ENCODE measurements at places on chromosomes 7 and 10.

GRCh38 chr7:23333671-23334246 is 34.6 kb downstream of the MALSU1 start:
- no peak for DNase-seq

- DNase-seq: no peak
Measured at GRCh38 chr10:118310822-118311221, 31.3 kb downstream of the FAM204A start.

- no peak for DNase-seq
Measured at GRCh38 chr10:17792991-17793390, 16.2 kb upstream of the MRC1 start.

DNA sequence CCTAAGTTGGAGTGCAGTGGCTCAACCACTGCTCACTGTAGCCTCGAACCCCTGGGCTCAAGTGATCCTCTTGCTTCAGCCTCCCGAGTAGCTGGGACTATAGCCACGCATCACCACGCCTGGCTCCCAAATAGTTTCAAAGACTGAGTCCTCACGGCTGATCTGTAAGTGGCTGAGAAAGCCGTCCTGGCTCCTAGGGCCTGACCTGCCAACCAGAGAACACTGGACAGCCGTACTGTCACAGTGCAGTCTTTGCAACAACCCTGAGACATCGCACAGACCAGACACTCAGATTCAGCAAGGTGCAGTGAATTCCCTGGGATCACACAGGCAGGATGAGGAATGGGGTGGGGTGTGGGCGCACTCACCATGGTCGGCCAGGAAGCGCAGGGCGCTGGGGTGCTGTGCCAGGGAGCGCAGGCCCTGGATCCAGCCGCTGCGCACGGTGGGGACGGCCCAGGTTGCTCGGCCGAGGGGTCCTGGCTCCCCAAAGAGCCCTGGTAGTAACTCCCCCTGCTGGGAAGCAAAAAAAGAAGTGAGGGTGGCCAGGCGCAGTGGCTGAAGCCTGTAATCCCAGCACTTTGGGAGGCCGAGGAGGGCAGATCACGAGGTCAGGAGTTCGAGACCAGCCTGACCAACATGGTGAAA is 10.7 kb downstream of the BRAT1 start:
- DNase-seq: no peak

DNA sequence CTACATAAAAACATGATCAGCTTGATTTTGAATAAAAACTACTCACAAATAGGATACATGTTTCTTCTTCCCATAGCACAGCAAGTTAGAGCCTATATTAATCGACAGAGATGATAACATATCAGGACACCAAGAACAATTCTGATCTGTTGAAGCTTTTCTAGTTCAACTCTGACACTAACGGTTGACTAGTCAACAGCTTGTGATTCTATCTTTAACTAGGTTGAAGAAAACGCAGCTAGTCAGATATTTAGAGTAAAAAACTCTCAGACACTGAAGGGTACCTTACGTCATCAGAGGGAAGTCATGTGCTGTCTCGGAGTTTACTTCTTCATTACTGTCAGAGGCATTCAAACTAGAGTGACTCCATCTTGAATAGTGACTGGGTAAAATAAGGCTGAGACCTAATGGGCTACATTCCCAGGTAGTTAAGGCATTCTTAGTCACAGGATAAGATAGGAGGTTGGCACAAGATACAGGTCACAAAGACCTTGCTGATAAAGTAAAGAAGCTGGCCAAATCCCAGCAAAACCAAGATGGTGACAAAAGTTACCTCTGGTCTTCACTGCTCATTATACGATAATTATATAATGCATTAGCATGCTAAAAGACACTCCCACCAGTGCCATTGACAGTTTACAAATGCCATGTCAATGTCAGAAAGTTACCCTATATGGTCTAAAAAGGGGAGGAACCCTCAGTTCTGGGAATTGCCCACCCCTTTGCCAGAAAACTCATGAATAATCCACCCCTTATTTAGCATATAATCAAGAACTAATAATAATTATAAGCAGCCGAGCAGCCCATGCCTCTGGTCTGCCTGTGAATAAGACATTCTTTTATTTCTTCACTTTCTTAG is 21.3 kb downstream of the CCDC71L start:
- no peak for DNase-seq

DNA sequence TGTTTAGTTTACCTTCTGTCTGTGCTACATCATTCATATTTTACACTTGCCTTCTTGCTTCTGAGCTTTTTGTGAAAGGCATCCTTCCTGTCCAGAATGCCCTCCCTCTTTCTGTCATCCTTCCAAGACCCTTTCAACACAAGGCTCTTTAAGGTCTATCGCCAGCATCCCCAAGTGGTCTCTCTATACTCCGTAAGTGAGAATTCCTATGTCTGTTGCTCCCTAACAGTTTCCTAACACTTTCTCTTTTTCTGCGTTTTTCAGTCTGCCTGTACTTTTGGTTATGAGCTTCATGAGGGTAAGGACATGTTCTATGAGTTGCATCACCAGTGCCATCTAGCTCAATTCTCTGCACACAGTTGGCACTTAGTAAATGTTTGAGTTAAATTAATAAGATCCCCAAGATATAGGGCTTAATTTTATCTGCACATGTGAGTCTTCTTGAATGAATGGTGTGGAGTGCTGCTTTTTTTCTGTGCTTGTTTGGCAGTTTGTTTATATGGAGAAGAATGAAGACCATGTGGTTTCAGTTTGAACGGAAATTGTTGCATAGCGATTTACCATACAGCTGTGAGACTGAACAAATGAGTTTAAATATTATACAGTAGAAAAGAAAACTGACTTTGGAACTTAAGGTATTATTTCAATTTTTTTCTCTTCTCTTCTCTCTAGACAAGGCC is 29.4 kb downstream of the RABGEF1 start:
- DNase-seq: no peak

DNA sequence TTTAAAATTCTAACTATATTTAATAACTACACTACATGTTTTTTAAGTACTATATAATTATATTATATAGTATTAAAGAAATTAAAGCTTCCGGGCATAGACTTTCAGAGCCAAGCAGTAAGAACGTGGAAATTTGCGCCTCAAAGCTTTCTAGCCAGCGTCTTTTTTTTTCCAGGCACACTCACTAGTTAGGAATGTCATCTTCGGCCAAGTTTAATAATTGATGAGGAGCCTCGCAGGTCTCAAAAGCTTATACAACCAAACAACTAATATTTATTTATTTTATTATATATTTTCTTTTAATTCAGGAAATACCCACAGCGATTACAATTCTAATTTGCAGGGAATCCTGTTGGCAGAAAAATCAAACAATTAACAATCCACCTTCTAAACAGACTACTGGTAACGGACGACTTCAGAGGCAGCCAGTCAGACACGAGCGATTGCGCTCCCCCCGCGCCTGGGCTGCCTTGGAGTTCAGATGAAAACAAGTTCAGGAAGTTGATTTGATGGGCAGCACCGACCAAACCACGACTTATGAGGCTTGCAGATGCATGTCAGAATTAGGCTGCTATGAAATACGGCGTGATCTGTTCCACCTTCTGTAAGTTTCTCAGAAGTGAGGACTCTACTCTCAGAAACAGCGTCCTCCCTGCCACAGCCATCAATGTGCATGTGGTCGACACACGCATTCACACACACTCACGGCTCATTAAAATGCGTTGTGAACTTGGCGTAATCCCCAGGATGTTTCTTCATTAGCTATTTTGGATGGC is 431.8 kb upstream of the MGMT start:
- peak; percentile 30 for DNase-seq

DNA sequence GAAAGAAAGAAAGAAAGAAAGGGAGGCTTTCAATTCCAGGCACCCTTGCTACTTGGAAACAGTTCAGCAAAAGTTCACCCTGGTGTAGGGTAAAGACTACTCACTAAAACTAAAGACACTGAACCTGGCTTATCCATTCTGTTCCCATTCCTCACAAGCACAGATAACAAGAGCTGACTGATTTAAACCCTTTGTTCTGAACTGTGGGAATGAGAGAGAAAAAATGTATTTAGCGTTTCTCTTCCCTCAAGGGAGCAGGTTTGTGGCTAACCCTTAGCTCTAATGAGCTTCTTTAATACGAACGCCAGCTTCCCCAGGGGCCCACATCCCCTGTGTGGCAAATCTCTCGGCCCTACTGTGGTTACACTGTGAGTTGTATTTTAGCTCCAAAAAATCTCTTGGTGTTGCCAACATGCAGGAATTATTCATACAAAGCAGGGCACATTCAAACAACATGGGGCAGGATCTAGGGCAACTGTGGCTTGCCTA is 23.3 kb downstream of the PRTFDC1 start:
- no peak for DNase-seq

DNA sequence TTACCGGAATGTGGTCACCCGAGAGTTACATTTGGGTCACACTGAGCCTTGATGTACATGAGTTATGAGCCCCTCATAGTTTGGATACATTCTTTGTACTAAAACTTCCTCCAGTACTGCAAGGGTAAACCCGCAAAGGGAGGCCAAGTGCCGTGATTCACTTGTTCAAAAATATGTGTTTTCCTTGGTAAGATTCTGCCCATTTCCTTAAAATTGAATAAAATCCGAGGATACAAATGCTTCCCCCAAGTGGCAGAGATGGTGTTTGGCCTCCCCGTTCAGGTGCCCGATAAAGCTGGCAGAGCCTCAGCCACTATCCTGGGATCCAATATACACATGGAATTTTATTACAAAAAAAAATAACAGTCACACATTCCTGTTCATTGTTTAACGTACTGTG is 268.3 kb downstream of the DIP2C start:
- no peak for DNase-seq

GRCh38 chr10:91799612-91799975 is 1.4 kb downstream of the TNKS2 start:
- DNase-seq: no peak

DNA sequence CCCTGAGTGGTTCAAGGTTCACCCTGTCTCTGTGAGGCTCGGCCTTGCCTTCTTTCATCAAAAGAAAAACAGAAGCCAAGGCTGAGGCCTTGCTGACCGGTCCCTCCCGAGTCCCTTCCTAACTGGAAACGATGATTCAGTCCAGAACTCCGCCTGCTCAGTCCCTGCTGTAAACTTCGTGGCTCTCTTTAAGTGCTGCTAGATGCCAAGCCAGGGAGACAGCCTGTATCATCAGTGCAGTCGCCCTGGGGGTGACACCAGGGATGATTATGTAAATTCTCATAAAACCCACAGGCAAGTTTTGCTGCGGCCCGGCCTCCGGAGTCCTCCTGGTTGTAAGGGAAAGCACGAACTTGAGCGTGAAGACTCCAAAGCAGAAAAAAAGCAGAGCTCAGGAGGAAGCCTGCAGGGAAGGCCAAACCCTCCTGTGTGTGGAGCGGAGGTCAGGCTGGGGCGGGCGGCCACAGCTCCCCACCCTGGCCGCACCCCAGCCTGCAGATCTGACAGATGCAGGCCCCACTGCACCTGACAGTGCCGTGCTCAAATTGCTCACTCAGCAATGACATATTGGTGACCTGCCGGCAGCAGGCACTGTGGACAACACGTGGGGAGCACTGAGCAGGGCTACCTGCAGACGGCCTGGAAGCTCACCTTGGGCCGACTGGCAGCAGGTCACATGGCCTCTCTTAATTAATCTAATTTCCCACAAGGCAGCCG is 123.4 kb downstream of the DYNC2I1 start:
- no peak for DNase-seq

- no peak for DNase-seq
Measured at GRCh38 chr7:69674701-69675182, 76.5 kb downstream of the AUTS2 start.

GRCh38 chr7:27737616-27738015 is 2.3 kb upstream of the TAX1BP1 start:
- no peak for DNase-seq

DNA sequence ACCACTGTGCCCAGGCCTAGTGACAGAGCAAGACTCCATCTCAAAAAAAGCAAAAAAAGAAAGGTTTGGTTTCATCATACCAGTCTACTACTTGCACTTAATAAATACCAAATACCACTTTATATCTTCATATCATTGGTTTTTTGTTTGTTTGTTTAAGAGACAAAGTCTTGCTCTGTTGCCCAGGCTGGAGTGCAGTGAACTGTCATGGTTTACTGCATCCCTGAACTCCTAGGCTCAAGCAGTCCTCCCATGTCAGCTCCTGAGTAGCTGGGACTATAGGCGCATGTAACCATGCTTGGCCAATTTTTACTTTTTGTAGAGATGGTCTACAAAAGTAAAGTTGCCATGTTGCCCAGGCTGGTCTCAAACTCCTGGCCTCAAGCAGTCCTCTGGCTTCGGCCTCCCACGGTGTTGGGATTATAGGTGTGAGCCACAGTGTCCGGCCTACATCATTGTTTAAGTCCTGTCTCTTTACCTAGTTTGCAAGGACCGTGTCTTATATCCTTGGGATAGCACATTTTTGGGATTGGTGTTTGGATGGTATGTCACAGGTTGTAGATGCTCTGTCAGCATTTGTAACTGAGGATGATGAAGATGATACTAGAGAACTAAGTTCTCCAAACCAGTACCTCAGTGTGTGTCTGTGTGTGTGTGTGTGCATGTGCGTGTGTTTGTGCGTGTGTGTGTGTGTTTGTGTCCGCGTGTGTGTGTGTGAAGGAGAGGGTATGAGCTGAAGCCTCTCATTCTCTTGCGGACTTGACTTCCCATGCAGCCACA is 9.3 kb downstream of the LMTK2 start:
- no peak for DNase-seq

DNA sequence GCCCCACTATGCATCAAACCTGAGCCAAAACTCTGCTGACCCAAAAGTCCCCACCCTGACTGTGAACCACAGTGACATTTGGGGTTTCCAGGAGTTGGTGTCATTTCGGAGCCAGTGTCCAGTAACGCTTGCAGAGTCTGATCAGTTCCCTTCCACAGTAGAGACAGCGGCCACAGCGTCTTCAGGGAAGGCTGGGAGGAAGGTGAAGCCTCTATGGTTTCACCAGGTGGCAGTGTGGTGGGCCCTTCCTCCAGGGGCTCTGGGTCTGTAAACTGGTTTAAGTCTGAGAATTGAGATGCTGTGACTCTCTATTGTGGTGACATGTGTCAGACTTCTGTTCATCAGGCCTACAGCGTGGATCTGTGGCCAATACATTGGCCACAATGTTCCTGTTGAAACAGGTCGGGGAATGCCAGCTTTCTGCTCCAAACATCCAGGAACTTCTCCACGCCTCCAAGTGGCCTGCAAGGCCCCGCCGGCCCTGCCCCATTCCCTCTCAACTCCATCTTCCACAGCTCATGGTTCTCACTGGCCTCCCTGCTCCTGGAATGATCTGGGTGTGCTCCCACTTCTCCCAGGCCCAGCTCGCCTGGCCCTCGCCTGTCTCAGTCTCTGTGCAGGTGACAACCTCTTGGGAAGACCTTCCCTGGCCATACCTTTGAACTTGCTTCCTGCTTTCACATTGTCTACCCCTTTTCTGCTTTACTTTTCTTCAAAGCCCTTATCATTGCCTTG is 124.5 kb upstream of the FAM20C start:
- no peak for DNase-seq

GRCh38 chr7:47804767-47805545 is 143.3 kb downstream of the PKD1L1 start:
- no peak for DNase-seq

- no peak for DNase-seq
Measured at GRCh38 chr10:44898665-44899064, 12.5 kb upstream of the TMEM72 start.
